Camera-type eye (tissue), 1 donor: ENCODE measurements at places on chromosomes 4 and X. TPM values are rescaled to one million over a fixed set of nuclear protein-coding genes. Genes with fewer than 3 reads are reported as not detected.

Gene ITM2A
- total RNA-seq = 104 TPM

Gene PDCL2
- total RNA-seq = not detected

Gene BEX5
- total RNA-seq = 7.7 TPM

Gene SPANXC
- total RNA-seq = not detected

Gene SLC2A9
- 6.4 TPM for total RNA-seq

Gene FAM184B
- total RNA-seq = 20.3 TPM
